ENCODE measurements at places on chromosomes 4 and X.

- no peak for DNase-seq
Measured at GRCh38 chrX:45134775-45135174, 65.9 kb downstream of the DIPK2B start.

GRCh38 chr4:67884701-67885100, 899 bp upstream of the TMPRSS11D start:
- no peak for DNase-seq

DNA sequence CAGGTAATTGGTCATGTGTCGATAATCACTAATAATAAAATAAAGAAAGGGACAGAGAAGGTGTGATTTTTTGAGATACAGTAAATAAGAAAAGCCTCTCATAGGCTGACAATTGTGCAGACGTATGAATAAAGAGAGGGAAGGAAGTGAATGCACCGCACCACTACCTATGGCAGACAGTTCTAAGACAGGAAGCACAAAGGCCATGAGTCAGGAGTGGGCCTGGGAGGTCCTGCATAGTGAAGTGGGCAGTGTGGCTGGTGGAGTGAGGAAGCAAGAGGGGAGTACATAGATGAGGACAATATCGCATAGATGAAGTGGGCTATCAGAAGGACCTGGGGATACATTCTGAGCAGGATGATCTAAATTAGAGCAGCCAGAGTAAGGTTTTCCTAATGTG, 75.6 kb downstream of the BMP3 start:
- DNase-seq: no peak

- peak; percentile 95 for DNase-seq
Measured at GRCh38 chr4:184263910-184264732, 46.4 kb upstream of the ENPP6 start.

DNA sequence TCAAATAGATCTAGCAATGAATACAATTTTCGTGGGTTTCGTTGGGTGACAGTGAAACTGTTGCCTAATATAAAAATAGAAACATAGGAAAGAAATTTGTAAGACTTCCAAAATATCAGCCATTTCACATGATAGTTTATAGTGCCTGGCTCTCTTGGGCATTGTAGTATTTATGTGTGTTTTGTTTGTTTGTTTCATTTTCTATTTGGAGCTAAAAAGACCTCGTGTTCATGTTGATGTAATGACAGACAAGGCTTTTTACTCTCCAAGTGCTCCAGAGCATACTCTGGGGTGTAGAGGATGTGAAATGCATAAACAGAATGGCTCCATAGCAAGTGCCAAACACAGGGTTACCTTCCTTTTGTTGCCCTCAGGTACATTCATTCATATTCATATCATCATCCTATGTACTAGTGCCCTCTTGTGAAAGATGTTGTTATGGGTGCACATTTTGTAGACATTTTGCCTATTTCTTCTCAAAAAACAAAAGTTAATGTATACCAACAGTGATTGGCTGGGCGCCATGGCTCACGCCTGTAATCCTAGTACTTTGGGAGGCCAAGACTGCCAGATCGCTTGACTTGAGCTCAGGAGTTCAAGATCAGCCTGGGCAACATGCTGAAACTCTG, 100.7 kb upstream of the AMOT start:
- DNase-seq: peak; percentile 29

- peak; percentile 92 for DNase-seq
Measured at GRCh38 chr4:173334891-173335752, 964 bp upstream of the HMGB2 start.
